ENCODE measurements at places on chromosomes 2 and 18.

GRCh38 chr18:68676913-68677312 is 38.0 kb downstream of the TMX3 start:
- DNase-seq: no peak

DNA sequence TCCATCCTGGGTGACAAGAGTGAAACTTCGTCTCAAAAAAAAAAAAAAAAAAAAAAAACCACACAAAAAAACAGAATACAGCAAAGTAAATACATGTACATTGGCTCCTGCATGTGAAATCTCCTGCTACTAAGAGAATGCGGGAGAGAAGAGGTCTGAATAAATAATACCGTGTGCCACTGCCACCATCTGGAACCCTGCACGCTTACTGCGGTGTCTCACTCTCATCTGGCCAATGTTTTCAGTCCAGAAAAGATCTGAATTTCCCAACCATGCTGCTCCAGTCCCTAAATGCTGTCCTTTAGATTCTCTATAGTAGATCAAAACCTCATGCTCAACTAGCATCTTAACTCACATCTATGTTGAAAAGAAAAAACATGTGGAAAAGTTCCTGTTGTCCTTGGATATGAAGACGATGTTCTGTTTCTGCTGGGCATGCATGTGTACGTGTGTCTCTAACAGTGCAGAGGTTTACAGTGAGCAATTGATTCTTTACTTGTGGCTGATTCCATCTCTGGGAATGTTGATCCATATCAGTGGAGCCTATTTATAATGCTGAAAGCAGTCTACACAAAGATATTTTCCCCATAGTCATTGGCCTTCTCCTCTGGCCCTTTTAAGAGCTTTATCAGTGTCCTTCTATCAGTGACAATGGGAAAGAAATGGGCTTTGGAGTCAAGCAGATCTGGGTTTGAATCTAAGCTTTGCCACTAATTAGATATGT is 11.9 kb downstream of the STON1 start:
- no peak for DNase-seq

DNA sequence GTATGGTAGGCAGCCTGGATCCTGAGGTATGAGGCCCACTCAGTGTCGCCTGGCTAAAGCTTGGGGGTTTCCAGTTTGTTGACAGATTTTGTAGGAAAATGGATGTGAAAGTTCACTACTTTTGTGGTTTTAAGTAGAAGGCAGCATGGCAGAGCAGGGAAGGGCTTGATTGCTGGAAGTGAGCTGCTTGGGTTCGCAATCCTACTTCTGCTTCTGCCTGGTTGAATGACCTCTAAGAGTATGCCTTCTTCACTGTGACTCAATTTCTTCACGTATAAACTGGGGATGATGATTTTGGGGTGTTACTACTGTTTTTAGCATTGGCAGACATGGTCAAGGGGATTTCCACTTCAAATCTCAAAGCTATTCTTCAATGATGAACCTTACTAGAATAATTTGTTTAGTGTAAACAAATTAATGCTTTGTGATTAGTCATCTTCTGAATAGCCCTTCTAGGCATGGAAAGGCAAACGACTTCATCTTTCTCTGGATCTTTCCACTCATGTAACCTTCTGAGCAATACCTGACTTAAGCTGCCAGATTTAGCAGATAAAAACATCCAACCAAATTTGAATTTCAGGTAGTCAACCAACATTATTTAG is 13.2 kb downstream of the BMP10 start:
- no peak for DNase-seq

GRCh38 chr2:43221124-43221762 is 5.2 kb downstream of the ZFP36L2 start:
- DNase-seq: peak; percentile 85

GRCh38 chr2:11967946-11968465 is 221.6 kb downstream of the LPIN1 start:
- peak; percentile 40 for DNase-seq
